ENCODE measurements at places on chromosomes 3 and 15.

GRCh38 chr15:75662823-75663519 is 15.3 kb downstream of the SNX33 start:
- DNase-seq, result no peak

GRCh38 chr15:89490081-89490813 is 6.1 kb downstream of the RHCG start:
- DNase-seq, result no peak

- DNase-seq, result peak; percentile 20
These were observed at the start of gene CLDN11 for GRCh38 chr3:170418422-170419398. Gene CLDN11 (plus strand): TSS chr3:170418868. CDS start chr3:170419067, 199 bp downstream.

DNA sequence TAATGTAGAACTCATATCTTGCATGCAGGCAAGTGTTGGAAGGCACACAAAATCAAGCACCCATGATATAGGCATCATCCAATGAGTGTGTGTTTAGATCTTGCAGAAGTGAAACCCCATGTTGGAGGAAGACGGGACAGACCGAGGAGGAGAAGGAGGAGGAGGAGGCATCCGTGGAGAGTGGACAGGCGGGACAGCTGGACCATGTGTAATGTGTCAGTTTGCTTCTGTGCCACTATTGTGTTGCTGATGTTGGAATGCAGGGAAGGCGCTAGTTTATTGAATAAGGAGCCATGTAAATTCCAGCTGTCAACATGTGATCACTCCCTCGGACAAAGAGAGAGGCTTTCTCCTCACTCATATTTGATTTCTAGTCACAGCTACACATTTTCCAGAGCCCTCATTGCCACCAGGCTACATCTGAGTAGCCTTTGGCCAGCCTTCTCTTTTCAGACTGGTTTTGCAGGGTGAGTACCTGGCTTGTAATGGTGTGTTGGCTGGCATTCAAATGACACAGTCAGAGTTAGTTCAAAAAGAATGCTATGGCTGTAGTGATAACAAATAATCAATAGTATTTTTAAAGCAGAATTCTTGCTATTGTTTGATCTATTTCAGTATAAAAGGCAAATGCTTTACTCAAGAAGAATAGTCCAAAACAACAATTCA is 1037.6 kb upstream of the NR2F2 start:
- DNase-seq, result no peak

DNA sequence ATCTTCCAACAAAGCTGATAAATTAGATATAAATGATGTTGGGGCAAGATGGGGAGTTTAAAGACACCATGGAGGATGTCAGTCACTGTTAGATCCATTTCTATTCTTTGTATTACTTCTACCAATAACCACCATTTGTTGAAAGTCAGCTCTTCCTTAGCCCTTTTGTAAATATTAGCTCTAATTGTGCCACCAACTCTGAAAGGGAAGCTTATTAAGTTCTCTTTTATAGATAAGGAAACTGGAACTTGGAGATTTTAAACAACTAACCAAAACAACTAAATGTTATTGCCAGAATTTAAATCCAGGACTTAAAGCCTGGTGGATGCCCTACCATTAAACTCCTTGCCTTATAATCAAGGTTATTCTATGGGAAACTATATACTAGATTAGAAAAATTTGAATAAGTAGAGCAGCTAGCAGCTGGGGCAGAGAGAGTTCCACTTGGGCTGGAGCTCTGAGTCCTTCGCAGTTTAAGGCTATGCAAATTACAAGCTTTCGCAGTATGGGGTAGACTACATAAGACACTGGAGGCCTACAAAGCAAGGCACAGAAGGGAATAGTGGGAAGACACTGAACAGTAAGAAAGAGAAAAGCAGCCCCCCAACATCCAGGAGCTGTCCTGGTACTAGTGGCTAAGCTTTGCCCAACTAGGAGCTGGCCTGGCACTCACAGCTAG is 52.6 kb downstream of the TM4SF18 start:
- DNase-seq, result no peak

- DNase-seq, result no peak
These were observed 139.5 kb downstream of the MEIS2 start for GRCh38 chr15:36960947-36961227.

DNA sequence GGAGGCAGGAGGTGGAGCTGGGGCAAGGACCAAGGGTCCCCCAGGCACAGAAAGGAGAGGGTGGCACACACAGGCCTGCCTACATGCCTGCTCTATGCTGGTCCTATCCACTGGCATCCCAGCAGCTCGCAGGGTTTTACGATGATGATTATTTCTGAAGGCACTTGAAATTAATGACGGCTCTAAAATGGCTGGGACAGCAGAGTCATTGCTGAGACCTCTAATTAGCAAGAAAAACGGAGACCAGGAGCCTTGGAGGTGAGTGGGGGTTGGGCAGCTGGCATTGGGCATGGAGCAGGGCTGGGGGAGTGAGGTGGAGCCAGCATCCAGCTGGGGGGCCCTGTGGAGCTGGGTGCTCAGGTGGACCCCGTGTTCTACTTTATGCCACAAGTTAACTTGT is 3.5 kb upstream of the LINGO1 start:
- DNase-seq, result no peak

GRCh38 chr3:59481776-59482400 is 432.1 kb upstream of the CFAP20DC start:
- DNase-seq, result no peak

- no peak for DNase-seq
These were observed 598.2 kb downstream of the UNC13C start for GRCh38 chr15:54576298-54576935.

DNA sequence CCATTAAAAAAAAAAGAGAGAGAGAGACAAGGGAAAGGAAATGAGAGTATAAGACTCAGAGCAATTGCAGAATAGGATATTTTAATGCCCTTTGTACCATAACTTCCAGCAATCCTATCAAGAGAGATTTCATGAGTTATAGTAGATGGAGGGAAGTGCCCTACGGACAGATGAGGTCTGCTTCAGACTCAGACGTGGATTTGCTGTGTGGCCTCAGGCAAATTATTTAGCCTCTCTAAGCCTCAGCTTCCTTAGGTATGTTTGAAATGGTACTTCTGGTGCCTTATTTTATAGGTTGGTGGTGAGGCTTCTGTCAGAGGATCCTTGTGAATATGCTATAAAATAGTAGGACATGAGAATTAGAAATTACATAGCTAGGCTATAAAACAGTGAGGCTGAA is 448.2 kb downstream of the EDEM1 start:
- DNase-seq, result no peak

DNA sequence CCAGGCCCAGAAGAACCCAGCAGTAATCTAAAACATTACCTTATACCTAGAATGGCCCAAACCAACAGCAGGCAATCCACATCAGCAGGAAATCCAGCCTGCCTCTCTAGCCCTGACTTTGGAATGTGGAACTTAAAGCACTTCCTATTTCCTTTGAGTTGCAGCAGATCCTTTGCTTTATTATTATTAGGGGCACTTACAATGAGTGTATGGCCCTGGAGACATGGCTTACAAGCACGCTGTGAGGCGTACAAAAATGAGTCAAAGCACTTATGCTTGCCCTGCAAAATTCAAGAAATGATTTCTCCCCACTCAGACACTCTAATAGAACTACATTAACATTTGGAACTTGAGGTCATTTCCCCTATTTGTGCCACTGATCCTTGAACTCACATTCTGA is 9.5 kb upstream of the KNSTRN start:
- DNase-seq, result no peak

DNA sequence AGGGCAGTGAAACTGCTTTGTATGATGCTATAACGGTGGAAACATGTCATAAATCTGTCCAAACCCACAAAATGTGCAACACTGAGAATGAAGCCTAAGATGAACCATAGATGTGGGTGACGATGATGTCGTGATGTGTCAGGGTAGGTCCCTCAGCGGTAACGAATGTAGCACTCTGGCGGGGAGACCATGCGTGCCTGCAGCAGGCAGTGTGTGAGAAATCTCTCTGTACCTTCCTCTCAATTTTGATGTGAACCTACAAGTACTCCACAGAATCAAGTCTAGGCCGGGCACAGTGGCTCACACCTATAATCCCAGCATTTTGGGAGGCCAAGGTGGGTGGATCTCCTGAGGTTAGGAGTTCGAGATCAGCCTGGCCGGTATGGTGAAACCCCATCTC is 268.2 kb upstream of the LYSMD4 start:
- no peak for DNase-seq

Data from muscle of arm (tissue), 14 donors.